Thymus (tissue), 14 donors: ENCODE measurements at places on chromosomes 6 and 20. TPM values are rescaled to one million over a fixed set of nuclear protein-coding genes. Genes with fewer than 3 reads are reported as not detected.
A peak's percentile ranks its signal among the peaks of the same experiment; 100 is the strongest.

The LRRN4 gene
- polyA plus RNA-seq, result 0.02 TPM

The B3GALT4 gene
- polyA plus RNA-seq, result 14.9 TPM

The ACTR5 gene
- polyA plus RNA-seq, result 9.6 TPM

The ECT2L gene
- polyA plus RNA-seq, result 0.43 TPM

The ZNF292 gene
- polyA plus RNA-seq, result 10.9 TPM

The MYB gene
- 42.1 TPM for polyA plus RNA-seq

The ZNF391 gene
- polyA plus RNA-seq, result 1.7 TPM

The SIRPB1 gene
- polyA plus RNA-seq, result 1.2 TPM

The MAPK13 gene
- polyA plus RNA-seq, result 30.1 TPM

The SIRPG gene
- 51.0 TPM for polyA plus RNA-seq

The FUCA2 gene
- 11.8 TPM for polyA plus RNA-seq

DNA sequence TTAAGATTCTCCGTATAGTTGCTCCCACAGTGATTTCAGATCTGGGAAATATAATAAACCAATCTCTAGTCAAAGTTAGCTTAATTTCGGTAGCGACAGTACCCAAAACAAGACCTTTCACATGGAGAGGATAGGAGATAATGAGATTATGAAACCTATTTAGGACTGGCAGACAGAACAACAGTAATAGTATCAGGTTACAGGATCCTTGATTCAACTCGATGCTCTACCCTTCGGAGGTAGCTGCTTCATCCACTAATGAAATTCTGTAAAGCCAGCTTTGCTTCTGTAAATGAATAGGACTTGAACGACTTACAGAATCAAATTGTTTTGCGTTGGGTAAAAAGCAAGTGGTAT, 534 bp upstream of the AKIRIN2 start:
- no peak for DNase-seq

DNA sequence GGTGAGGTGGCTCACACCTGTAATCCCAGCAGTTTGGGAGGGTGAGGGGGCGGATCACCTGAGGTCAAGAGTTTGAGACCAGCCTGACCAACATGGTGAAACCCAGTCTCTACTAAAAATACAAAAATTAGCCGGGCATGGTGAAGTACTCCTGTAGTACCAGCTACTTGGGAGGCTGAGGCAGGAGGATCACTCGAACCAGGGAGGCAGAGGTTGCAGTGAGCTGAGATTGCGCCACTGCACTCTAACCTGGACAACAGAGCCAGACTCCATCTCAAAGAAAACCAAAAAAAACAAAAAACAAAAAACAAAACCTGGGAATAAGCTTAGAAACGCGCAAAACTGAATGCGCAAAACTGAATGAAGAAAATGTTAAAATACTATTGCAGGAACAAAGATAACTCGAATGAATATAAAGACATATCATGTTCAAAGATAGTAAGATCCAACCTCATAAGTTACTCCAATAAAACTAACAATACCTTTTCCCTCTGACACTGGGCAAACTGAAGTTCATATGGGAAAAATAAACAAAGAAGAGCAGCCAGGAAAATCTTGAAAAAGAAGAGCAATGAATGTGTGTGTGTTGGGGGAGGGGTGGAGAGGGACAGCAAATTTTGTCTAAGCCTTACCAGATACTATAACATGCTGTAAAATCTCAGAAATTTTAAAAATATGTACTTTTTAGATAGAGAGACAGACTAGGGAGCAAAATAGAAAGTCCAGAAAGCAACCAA, 101.0 kb upstream of the BEND3 start:
- no peak for DNase-seq

GRCh38 chr20:18138266-18138582, 561 bp downstream of the KAT14 start:
- DNase-seq, result no peak

GRCh38 chr6:167501831-167502385, 177.0 kb downstream of the TTLL2 start:
- DNase-seq, result no peak

- DNase-seq, result no peak
Observed at GRCh38 chr6:120237221-120237620, 887.7 kb upstream of the MAN1A1 start.

GRCh38 chr20:36093804-36094145, 60.8 kb upstream of the EPB41L1 start:
- no peak for DNase-seq

GRCh38 chr6:3759646-3760232, 8.2 kb upstream of the PXDC1 start:
- no peak for DNase-seq

GRCh38 chr6:133551847-133552341, 310.7 kb downstream of the EYA4 start:
- DNase-seq, result no peak

GRCh38 chr20:16397086-16397485, 176.2 kb downstream of the KIF16B start:
- DNase-seq, result no peak

DNA sequence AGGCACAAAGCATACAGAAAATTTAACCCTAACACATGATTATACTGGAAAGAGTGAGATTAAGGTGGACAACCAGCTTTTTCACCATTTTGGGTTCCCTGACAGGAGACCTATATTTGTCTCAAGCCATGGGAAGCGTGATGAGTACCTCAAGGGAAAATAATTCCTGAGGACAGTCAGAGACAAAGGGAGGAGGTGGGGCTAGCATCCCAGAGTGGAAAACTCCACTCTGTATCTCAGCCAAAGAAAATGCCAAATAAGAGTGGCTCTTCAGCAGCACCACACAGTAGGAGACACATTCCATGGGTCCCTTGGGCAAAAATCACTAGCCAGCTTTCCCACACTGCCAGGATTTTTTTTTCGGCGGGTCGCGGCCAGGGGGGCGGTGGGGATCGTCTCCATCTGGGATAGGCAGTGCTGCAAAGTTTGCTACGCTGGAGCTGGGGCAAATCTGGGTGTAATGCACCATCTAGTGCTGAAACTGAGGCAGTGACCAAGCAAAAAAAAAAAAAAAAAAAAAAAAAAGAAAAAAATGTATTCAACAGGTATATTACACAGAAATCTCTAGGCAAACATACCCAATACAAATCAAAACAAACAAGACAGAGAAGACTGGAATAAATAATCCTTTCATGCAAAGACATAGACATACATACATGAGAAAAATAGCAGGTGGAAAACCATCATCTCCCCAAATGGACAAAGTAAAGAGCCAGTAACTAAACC, 77.3 kb upstream of the SLC35F1 start:
- no peak for DNase-seq

DNA sequence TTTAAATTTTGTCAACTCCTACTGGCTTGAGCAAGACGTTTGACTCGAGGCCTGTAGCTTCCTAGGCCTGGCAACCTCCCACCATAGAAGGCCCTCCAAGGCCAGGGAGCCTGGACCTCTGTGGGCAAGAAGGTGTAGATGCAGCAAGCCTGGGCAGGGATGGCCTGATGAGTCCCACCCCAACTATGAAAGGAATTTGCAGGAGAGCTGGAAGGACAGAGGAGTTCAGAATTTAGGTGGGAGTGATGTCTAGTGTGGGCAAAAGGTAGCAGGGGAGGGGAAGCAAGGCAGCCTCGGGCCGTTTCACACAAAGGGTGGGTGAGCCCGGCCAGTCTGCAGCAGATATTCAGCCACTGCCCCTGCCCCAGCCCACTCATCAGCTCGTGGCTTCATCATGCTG, 245.2 kb downstream of the CDH26 start:
- no peak for DNase-seq

GRCh38 chr6:2753110-2753489, 2.4 kb upstream of the MYLK4 start:
- DNase-seq, result no peak

- no peak for DNase-seq
Observed at GRCh38 chr6:154565331-154565730, 54.8 kb upstream of the CNKSR3 start.

GRCh38 chr6:49772285-49772684, 14.8 kb downstream of the PGK2 start:
- DNase-seq, result no peak

GRCh38 chr6:45609141-45609638, 231.5 kb upstream of the SUPT3H start:
- DNase-seq, result no peak

DNA sequence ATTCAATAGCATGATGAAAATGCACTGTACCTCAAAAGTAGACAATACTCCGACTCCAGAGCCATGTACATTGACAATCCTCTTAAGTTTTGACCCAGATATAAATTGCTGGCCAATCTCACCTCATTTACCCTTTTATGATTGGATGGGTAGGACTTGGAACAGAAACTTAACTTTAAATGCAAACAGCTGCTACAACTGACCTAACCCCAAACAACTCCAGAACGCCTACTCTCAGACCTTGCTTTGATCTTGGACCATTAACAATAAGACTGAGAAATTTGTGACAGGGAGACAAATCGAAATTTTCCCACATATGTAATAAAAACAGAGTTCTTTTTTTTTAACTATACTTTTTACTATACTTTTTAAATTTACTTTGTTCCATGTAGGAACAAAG, 200.5 kb upstream of the MCHR2 start:
- DNase-seq, result no peak

- peak; percentile 35 for DNase-seq
Observed at GRCh38 chr6:132763269-132763668, 5.6 kb upstream of the VNN2 start.

DNA sequence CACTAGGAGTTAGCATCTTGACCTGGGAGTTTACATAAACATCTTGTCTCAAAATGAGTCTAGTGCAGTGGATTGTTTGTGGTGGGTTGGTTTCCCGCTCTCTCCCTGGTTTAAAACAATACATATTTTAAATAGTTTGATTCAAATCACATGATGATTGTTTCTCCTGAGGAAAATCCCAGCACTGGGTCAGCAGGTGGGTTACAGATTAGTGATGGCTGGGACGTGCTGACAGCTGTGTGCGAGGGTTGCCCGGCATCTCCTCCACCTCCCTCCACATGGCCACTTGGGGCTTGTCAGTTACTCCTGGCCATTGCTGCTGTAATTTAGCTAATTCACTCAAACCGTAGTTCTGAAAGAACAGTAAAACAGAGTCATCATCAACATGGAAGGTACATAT, 306.4 kb upstream of the CITED2 start:
- DNase-seq, result no peak

- no peak for DNase-seq
Observed at GRCh38 chr6:22471132-22471690, 98.2 kb upstream of the HDGFL1 start.

DNA sequence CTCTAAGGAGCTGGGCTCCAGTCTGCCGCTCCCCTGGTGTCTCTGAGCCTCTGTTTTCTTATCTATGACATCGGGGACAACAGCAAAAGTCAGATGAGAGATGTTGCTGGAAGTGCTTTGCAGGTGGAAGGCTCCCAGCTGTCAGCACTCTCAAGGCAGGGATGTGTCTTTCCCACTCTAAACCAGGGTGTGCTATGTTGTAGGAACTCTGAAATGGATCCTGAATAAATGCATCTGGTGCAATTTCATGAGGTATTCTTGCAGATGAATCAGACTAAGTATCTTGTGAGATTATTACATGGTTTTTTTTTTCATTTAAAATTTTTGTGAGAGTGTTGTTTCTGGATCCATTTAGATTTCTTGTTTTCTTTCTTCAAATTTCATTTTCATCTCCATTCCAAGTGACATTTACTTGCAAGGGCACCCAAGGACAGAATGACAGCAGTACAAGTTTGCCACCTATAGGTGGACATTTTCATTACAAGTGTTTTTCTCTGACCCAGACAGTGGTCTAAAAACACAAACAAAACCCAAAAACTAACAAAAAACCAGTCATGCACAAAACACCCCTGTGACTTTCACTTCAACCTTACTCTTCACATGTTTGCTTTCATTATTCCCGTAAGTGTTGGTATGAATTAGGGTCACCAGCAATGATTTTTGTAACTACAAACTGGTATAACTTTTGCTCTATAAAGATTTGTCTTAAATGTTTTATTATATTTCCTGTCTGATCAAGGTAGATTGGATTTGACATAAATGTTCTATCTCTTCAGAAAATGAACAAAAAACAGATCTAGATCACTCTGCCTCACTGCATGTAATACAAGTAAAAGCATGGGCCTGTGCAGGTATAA, 14.7 kb upstream of the SIM1 start:
- DNase-seq, result no peak

DNA sequence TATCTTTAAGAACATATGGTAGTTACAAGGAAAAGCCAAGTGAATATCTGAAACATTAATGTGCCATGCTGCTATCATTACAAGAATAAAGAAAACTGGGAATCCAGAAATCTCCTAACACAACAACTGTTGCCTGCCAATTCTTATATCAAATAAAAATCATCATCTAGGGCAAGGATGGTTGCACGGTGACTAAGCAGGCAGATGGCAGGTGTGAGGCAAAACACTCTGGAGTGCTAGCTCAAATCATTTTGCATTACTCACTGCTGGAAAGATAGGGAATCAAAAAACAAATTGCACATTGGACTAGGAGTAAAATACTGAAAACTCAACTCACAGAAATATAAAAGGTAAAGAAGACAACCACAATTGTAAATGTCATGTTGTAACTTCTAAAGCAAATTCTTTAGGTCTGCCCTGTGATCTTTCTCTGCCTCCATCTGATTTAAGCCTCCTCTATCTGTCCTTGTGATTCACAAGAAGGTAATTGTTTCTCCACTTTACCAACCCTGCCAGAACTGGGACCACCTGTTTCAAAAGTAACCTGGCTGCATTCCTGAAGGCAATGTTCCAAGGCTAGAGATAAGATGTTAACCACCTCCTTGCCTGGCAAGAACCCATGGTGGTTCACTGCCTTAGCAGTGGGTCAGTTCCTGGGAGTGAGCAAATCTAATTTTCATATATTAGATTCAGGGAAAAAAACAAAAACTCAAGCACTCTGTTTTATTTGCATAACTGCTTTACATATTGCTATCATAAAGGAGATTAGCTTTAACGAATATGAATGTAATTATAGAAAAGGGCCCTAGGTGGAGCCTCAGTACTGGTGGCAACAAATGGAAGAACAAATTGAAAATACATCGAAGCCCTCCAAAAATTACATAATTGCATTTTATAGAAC, 33.1 kb upstream of the LCA5 start:
- no peak for DNase-seq

- DNase-seq, result no peak
Observed at GRCh38 chr6:50390416-50390815, 322.9 kb upstream of the TFAP2D start.

DNA sequence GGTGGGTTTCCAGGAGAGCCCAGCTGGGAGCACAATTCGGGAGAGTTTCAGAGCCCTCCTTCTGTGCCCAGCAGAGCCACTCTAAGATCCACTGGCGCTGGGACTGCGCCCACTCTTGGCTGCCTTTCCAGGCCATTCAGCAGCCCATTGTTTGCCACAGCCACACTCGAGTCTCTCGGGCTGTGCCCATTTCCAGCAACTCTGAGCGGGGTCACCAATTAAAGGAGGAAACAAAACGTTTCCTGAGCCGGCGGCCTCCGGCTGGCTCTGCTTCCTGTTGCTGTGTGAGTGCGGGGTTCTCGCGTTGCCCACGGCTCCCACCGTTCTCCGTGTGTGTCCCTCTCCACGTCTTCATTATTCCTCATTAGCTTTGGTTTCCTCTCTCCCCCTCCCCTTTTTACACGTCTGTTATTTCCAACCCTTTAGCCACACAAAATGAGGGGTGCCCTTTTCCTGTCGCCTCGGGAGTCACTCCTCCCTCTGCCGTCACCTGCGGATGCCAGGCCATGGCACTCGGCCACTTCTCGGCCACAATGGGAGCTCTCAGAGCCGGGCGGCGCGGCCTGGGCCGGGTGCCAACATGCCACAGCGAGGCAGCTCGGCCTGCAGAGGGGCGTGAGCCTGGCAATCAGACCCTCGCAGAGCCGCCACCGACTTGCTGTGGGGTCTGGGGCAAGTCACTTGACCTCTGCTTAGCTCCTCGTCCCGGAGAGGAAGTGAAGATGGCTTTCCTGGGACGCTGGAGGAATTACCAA, 94.3 kb upstream of the NKX2-2 start:
- DNase-seq, result no peak
